Purkinje cell (primary cell): ENCODE measurements at places on chromosomes 7 and 10. TPM values are rescaled to one million over a fixed set of nuclear protein-coding genes. Genes with fewer than 3 reads are reported as not detected.

Gene TMEM139
- polyA plus RNA-seq, result 2.9 TPM in 1 of 2 replicates, not detected in the other

Gene LHFPL3
- polyA plus RNA-seq, result 12.0 and 15.5 TPM in 2 replicates

Gene CCDC172
- not detected in 2 replicates for polyA plus RNA-seq

Gene ZNF248
- 10.8 and 13.3 TPM in 2 replicates for polyA plus RNA-seq

Gene GIGYF1
- polyA plus RNA-seq, result 1.1 and 1.4 TPM in 2 replicates

Gene KEL
- polyA plus RNA-seq, result not detected in 2 replicates

Gene MRPS33
- 449 and 488 TPM in 2 replicates for polyA plus RNA-seq

Gene LIPK
- polyA plus RNA-seq, result not detected in 2 replicates

Gene RSPH10B
- polyA plus RNA-seq, result 0.22 TPM in 1 of 2 replicates, not detected in the other

Gene ASZ1
- polyA plus RNA-seq, result not detected in 2 replicates

Gene TMEM229A
- 2.7 and 3.3 TPM in 2 replicates for polyA plus RNA-seq

Gene PLAU
- polyA plus RNA-seq, result not detected in 2 replicates

Gene MMD2
- 0.27 and 1.4 TPM in 2 replicates for polyA plus RNA-seq

Gene HECW1
- 9.0 and 12.2 TPM in 2 replicates for polyA plus RNA-seq

Gene GIMAP4
- 0.19 TPM in 1 of 2 replicates, not detected in the other for polyA plus RNA-seq

Gene GDF2
- polyA plus RNA-seq, result not detected in 2 replicates

Gene CDK14
- 98.2 and 105 TPM in 2 replicates for polyA plus RNA-seq

Gene CYCS
- polyA plus RNA-seq, result 1,011 and 1,205 TPM in 2 replicates

Gene AQP1
- polyA plus RNA-seq, result 0.10 and 0.40 TPM in 2 replicates

Gene FEZF1
- not detected in 2 replicates for polyA plus RNA-seq

Gene HGF
- polyA plus RNA-seq, result 0.22 and 1.0 TPM in 2 replicates

Gene MYOF
- polyA plus RNA-seq, result 0.17 and 0.38 TPM in 2 replicates

Gene WEE2
- not detected in 2 replicates for polyA plus RNA-seq

Gene CRYGN
- not detected in 2 replicates for polyA plus RNA-seq

Gene AS3MT
- polyA plus RNA-seq, result 0.59 and 7.1 TPM in 2 replicates
